NCI-H1417 (cell line): ENCODE measurements at places on chromosomes 7 and 10.

- DNase-seq: no peak
Measured at GRCh38 chr10:102593804-102594079, 50.5 kb upstream of the TRIM8 start.

DNA sequence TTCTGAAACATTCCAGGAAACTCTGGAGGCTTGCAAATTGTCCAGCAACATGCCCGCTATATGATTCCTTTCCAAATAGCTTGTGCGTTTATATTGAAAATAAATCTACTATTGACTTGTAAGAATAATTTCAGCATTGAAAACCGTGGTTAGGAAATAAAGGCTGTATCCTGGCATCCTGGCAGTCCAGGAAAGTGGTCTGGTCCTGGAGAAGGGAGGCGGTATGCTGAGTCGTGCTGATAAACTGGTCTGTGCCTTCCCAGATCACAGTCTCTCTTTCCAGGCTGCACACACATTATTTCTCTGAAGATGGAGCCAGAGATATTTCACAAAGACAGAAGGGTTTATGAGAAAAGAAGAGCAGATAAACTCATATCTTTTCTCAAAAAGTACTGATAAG, 350.1 kb upstream of the COBL start:
- DNase-seq: no peak

- DNase-seq: peak; percentile 88
Measured at GRCh38 chr7:22001345-22002004, 55.8 kb upstream of the CDCA7L start.

- DNase-seq: no peak
Measured at GRCh38 chr10:46235705-46236545, 50.9 kb upstream of the ANTXRL start.

GRCh38 chr10:44774676-44775401, 136.3 kb upstream of the TMEM72 start:
- no peak for DNase-seq

DNA sequence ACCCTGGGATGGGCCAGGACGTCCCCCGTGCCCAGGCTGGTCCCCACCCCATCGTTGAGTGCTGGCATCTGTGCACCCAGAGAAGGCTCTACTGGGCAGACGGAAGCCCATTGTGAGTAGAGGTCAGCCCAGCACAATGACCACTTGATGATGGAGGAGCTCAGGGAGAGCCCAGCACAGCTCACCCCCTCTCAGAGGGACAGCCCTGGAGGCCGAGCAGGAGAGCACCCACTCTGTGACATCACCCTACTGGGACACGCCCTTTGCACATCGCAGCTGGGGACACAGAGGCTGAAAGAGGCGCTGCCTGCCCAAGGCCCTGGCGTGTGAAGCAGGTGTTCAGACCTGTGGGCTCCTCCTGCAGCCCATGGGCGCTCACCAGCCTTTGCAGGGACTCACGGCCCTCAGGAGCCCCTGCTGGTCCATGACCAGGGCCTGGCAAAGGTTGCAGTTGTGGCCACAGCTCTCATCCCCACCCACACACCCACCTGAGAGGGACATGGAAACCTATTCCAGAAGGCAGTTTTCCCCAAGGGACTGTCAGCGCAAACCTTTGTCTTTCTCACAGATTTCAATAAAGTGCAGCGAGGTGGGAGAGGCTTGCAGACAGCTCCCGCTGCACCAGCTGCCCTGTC, 67.2 kb upstream of the PPP2R2D start:
- DNase-seq: no peak

GRCh38 chr10:8588135-8588534, 533.6 kb downstream of the GATA3 start:
- DNase-seq: no peak

- peak; percentile 88 for DNase-seq
Measured at GRCh38 chr7:74656441-74656836, 1.1 kb upstream of the GTF2I start.

- DNase-seq: no peak
Measured at GRCh38 chr10:125473143-125473793, 209.7 kb downstream of the TEX36 start.

DNA sequence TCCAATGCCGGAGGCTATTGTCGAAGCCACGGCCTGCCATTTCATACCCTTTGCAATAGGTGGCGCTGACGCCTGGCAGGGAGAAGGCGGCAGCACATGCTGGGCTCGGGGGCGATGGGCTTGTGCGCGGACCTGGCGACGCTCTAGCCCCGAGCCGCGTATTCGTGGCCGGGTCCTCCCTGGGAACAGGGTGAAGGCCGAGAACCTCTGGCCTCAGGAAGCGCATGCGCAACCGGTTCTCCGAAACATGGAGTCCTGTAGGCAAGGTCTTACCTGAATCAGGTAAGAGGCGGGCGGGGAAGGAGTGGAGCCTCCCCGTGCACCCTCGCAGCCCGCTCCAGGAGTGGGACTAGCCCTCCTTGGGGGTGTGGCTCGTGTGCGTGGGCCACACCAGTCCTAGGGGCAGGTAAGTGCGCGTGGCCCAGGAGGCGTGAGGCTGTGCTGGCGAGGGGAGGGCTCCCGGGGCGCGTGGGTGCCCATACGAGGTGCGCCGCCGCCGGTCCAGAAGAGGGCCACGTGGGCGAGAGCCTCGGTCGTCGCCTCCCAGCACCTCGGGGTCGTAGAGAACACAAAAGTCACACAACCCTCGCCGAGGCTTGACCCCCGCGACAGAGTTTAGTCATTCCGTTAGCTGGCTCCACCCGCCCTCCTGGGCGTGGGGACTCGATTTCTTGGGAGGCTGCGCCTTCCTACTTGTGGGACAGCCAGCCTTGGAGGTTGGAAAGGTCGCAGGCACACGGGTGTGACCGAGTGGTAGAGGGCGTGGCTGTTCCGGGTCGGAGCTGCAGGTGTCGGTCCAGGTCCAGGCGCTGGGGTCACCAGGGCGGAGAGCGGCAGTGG, 5.6 kb upstream of the MEST start:
- DNase-seq: no peak

DNA sequence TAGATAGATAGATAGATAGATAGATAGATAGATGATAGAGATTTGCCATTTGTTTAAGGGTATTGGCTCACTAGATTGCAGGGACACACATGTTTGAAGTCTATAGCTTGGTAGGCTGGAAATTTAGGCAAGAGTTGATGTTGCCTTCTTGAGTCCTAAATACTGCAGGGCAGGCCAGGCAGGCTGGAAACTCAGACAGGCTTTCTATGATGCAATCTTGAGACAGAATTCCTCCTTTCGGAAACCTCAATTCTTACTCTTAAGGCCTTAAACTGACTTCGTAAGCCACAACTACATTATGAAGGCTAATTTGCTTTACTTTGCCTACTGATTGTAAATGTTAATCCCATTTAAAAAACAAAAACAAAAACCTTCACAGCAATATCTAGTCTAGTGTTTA, 322.9 kb upstream of the AKR1E2 start:
- DNase-seq: no peak

GRCh38 chr7:29596593-29597178, 33.1 kb downstream of the PRR15 start:
- no peak for DNase-seq

GRCh38 chr10:70907637-70908405, 19.5 kb upstream of the PCBD1 start:
- no peak for DNase-seq

DNA sequence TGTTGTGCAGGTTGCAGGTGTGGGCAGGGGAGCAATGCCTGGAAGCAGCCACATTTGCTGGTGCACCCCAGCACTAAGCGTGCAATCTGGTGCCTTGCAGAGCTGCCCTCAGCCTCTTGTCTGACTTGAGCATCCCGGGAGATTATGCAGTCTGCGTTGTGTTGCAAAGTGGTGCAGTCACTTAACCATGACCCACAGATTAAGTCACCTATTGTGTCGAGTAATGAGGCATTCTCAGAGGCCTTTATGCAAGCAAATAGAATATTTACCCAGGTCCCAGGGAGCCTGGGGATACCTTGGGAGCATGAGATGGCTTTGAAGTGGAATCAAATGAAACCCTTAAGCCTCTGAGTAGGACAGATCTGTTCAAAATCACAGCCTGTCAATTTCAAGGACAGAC, 529.0 kb downstream of the TYW1 start:
- DNase-seq: peak; percentile 41

DNA sequence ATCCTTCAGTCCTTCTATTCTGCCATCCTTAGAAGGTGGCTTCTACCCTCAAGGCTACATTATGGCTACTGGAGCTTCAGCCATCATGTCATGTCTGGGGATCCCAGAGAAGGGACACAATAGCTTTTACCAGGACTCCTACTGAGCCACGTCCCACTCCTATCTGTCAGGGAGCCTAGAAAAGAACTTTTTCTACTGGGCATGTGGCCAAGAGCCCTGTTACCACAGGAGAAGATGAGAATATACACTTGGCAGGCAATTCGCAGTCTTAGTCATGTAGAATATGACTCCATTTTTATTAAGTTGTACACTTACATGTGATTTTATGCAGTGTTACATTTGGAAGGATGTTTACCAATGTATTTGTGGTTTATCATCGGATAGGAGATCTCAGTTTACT, 64.6 kb upstream of the KCNMA1 start:
- no peak for DNase-seq

DNA sequence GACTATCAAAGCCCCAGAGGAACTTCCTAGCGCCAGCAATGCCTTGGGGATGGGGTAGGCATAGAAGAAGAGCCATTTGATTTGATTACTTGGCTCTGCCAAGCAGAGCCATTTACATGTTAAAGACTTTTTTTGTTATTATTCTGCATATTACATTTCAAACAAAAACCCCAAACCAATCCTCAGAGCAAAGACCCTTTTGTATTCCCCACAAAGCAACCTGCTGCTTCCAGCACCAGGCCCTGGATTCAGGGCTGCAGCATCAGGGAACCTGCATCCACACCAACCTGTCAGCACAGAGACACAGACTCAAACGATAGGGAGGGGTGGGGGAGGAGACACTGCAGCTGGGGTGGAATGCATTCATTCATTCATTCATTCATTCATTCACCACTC, 73.2 kb downstream of the GRID1 start:
- no peak for DNase-seq

GRCh38 chr10:18681971-18682411, 22.8 kb downstream of the ARL5B start:
- no peak for DNase-seq
